ENCODE measurements at places on chromosomes 6 and 20.

- no peak for DNase-seq
Observed at GRCh38 chr6:47102331-47102730, 60.2 kb upstream of the ADGRF1 start.

DNA sequence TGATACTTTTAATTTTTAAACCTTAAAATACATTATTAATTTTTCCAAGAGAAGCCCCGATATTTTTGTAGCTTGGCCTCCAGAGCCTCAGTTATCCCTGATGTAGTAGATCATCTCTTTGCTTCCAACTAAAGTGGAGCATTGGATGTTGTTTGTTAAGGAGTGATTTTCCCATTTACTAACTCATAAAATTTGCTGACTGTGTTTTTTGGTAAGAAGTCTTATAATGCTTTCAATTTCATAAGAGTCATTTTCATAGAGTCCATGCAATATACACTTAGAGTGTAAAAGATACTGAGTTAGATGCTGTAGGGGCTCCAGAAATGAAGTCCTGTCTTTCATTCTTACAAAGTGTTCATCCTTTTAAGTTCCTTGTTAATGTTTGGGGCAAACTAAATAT lies 46.8 kb downstream of the CDKAL1 start:
- DNase-seq = no peak

DNA sequence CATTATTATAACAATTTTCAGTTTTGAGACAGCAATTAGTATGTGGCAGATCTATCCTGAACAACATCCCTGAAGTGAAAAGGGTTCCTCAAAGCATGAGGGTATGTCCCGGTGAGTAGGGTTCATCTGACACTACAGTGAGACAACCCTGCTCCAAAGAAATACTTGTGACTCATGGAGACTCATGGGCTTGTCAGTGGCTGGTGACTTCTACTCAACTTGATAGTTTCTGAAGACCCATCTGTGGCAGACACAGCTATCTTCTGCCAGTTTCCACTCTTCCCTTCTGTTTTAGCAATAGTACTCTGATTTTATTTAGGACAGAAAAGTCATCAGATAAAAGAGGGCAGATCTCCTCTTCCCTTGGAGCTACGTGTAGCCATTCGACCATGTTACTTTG lies 41.4 kb downstream of the MAP3K7 start:
- no peak for DNase-seq

GRCh38 chr20:58889334-58889760 lies 36.8 kb downstream of the GNAS start:
- DNase-seq = no peak

DNA sequence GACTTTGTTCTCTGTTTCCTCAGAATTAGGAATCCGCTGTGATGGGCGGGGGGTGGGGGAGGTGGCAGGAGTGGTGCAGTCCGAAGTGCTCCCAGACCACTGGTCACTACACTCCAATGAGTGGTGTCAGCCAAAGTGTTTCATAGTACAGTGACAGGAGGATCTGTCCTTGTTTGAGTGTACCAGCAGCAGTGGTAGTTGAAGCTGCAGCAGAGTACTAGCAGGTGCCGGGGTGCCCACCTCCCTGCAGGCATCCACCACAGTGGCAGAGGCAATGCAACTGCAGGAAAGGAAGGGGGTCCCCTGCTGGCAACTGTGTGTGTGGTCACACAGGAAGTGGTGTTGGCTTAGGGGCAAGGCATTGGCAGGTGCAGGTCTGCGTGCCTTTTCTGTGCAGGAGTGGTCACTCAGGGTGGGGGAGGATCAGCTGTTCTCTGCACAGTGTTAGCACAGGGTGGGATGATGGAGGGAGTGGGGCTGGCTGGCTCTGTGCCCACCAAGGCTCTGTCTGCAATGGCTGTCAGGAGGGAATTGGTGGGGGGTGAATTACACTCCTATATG lies 9.7 kb downstream of the HLA-DOB start:
- DNase-seq = no peak

All from AG04450 (cell line).